ENCODE measurements at places on chromosomes 7 and 10. TPM values are rescaled to one million over a fixed set of nuclear protein-coding genes. Genes with fewer than 3 reads are reported as not detected.

- DNase-seq, result no peak
Observed at GRCh38 chr7:119748991-119749390, 524.0 kb upstream of the KCND2 start.

DNA sequence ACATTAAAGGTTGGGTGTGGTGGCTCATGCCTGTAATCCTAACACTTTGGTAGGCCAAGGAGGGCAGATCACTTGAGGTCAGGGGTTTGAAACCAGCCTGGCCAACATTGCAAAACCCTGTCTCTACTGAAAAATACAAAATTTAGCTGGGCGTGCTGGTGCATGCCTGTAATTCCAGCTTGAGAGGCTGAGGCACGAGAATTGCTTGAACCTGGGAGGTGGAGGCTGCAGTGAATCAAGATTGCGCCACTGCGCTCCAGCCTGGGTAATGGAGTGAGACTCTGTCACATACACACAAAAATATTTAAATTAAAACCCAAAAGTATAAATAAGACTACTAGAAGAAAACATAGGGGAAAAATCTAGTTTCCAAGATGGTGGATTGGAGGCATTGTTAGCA, 41.9 kb upstream of the CDK13 start:
- no peak for DNase-seq

DNA sequence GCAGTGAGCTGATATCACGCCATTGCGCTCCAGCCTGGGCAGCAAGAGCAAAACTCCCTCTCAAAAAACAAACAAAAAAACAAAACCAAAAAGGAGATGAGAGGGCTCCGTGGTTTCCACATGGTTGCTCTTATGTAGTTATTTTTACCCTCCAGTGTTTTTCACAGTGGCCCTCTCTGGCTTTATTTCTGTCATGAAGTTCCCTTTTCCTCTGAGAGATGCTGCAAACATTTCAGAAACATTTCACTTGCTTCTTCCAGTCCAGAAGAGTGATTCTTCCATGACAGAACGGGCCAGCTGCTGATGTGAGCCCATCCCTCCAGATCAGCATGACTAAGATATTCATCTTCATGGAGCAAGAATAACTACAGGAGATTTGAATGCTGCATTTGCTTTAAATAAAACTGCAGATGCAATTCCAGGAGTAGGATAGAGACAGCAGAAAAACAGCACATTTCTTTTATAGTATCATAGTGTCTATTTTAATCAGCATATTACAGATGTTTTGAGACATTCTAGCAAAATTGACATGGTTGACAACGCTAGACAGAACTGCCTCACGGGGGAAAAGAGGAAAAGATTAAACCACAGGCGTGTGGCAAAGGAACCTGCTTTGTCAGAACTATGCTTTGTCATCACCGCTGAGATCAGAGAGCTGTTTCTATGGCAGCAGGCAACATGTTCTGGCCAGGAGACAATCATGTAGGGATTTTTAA, 40.3 kb downstream of the NRCAM start:
- no peak for DNase-seq

GRCh38 chr10:77844177-77844576, 82.4 kb downstream of the DLG5 start:
- DNase-seq, result no peak

DNA sequence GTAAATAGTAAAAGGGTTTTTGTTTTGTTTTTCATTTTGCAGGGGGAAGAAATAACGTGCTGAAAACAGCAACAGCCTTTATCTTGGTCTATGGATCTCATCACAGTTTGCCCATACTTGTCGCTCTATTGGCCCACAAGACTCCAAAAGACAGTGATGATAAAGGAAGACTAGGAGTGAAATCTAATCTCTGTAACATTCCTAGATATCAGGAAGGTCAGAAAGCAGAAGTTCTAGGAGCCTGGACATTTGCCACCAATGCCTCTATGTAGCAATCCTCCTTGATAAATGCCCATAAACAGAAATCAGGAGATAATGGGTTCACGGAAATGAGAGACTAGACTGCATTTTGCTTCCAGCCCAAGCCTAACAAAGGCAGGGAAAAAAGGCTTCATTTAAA, 8.9 kb downstream of the CUBN start:
- no peak for DNase-seq

- DNase-seq, result no peak
Observed at GRCh38 chr10:52701647-52702046, 70.9 kb downstream of the MBL2 start.

GRCh38 chr7:128115336-128115820, 84.1 kb upstream of the LRRC4 start:
- no peak for DNase-seq

DNA sequence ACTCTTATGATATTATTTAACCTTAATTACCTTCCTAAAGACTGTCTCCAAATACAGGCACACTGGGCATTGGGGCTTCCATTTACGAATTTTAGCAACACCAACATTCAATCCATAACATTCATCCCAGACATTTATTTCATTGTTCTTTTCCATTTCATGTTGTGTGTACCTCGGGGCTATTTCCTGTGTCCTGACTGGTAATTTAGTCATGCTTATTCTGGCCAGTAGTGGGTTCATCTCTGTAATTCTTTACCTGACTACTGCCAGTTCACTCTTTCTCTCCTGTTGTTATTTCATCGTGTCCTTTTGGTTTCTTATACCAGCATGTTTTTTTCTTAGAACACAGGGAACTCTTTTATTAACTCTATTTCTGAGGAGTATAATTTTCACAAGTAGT, 225.7 kb downstream of the PLXDC2 start:
- DNase-seq, result no peak

GRCh38 chr7:97430006-97430405, 301.9 kb upstream of the TAC1 start:
- DNase-seq, result no peak

EBLN1 gene
- not detected for total RNA-seq

MYL10 gene
- total RNA-seq, result not detected
